ENCODE measurements at places on chromosomes 4 and X.

- peak; percentile 13 for DNase-seq
Measured at GRCh38 chr4:121951521-121952110, at the start of gene TRPC3. Gene TRPC3, minus strand, starts transcription at chr4:121952060. Its CDS starts 380 bp downstream, at chr4:121951680.

- DNase-seq, result no peak
Measured at GRCh38 chr4:139242511-139243051, 37.4 kb downstream of the MGARP start.

DNA sequence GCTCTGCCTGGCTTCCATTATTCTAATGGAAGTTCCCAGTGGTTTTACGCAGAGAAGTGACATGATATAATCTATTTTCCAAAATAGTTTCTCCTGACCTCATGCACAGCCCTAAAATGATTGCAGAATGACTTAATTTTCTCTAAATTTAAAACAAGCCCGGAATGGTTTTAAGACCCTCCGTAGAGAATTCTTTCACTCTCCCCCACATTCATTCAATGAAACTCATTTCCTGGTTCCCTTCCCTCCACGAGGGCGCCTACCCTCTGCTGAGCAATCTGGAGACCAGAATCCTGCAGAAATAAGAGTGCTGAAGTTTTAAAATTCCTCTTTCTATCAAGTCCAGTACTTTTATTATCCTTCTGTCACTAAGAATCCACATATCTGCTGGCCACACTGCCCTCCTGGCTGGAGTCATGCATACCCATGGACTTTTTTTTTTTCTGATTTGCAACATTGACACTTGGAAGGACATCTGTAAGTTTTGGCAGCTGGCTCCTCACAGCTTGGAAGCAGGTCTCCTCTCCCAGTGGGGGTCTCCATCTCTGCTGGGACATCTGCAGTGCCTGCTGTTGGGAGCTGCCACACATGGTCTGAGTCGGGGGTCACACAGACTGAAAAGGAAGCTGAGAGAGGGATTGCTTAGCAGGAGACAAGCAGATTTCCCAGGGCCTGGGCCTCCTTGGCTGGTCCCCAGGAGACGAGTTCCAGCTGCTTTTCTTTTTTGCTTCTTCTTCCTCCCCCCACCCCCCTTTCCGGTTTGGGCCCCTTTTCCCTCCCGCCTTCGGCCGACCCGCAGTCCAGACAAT, 86.1 kb downstream of the SOWAHB start:
- DNase-seq, result no peak

GRCh38 chr4:113540859-113541258, 220.7 kb downstream of the CAMK2D start:
- DNase-seq, result no peak

- DNase-seq, result no peak
Measured at GRCh38 chrX:47561659-47562151, 700 bp downstream of the ARAF start.
